ENCODE measurements at places on chromosomes 13 and 19.

GRCh38 chr19:3361384-3362216 lies 4.8 kb upstream of the NFIC start:
- DNase-seq = no peak

GRCh38 chr19:55046975-55047622 lies 9.0 kb upstream of the GP6 start:
- DNase-seq = no peak

- no peak for DNase-seq
These were observed 20.5 kb upstream of the TNFRSF19 start for GRCh38 chr13:23549724-23550123.

- DNase-seq = no peak
These were observed 614.8 kb downstream of the DACH1 start for GRCh38 chr13:71252184-71252704.

GRCh38 chr19:10270180-10270615 lies 722 bp upstream of the ICAM1 start:
- DNase-seq = no peak
